ENCODE measurements at places on chromosomes 4 and X. TPM values are rescaled to one million over a fixed set of nuclear protein-coding genes. Genes with fewer than 3 reads are reported as not detected.

GRCh38 chrX:134537179-134537955 is 77.4 kb downstream of the HPRT1 start:
- H3K27ac ChIP-seq = no peak overlapping the region
- H3K36me3 ChIP-seq = no peaks in the 10 kb centered on the region
- DNase-seq = no peak
- no peaks in the 10 kb centered on the region for H3K27me3 ChIP-seq
- H3K4me1 ChIP-seq = no peaks in the 10 kb centered on the region

GRCh38 chr4:185598846-185599552 is 63.7 kb upstream of the PDLIM3 start:
- no peak overlapping the region for H3K27ac ChIP-seq
- H3K4me1 ChIP-seq = no peaks in the 10 kb centered on the region
- no peaks in the 10 kb centered on the region for H3K36me3 ChIP-seq
- no peak for DNase-seq

DNA sequence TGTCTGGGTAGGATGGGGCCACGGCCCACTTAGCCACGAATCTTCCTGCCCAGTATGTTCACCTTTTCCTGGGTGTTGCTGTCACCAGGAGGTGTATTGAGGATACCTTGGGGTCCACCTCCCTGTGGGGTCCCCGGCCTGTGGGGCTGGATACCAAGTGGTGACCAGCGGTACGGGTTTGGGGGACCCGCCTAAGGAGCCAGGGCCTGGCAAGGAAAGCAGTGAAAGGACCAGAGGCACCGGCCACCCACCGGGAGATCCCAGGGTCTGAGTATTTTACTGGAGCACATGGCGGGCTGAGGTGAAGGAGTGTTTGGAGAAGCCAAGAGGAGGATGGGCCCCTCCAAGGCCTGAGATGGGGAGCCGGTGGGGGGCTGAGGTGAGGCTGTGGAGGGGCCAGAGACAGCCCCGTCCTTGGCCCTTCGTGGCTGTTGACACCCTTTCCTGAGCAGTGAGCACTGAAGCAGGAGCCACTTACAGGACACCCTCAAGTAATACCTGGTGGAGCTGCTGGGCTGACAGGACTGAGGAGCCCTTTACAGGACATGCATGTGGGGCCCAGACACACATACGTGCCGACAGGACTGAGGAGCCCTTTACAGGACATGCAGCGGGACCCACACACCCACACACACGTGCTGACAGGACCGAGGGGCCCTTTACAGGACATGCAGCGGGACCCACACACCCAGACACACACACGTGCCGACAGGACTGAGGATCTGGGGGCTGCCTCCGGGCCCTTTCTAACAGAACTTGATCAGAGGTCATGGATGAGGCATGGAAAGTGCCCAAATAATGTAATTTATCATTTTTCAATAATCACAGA is 38.4 kb downstream of the TMEM271 start:
- no peaks in the 10 kb centered on the region for H3K4me1 ChIP-seq
- DNase-seq = no peak
- no peaks in the 10 kb centered on the region for H3K27me3 ChIP-seq
- no peak overlapping the region for H3K27ac ChIP-seq

- H3K4me3 ChIP-seq = no peak overlapping the region
- H3K27me3 ChIP-seq = no peaks in the 10 kb centered on the region
- no peak for DNase-seq
- peaks cover 5% of the 10 kb centered on the region for H3K36me3 ChIP-seq
- no peak overlapping the region for H3K27ac ChIP-seq
Measured at GRCh38 chr4:779555-779954, 46.4 kb downstream of the CPLX1 start.

Gene FGF5
- total RNA-seq = not detected

- H3K4me1 ChIP-seq = no peaks in the 10 kb centered on the region
- H3K4me3 ChIP-seq = no peak overlapping the region
- H3K27me3 ChIP-seq = no peaks in the 10 kb centered on the region
- H3K27ac ChIP-seq = no peak overlapping the region
Measured at GRCh38 chr4:157012781-157013180, 41.2 kb upstream of the PDGFC start.

GRCh38 chr4:76723373-76723772 is 174.6 kb downstream of the SOWAHB start:
- H3K27me3 ChIP-seq = no peaks in the 10 kb centered on the region
- no peaks in the 10 kb centered on the region for H3K36me3 ChIP-seq
- DNase-seq = no peak
- no peaks in the 10 kb centered on the region for H3K4me1 ChIP-seq
- H3K4me3 ChIP-seq = no peak overlapping the region
- no peak overlapping the region for H3K27ac ChIP-seq

Gene FATE1
- not detected for total RNA-seq

- no peak for DNase-seq
- H3K36me3 ChIP-seq = no peaks in the 10 kb centered on the region
- H3K4me1 ChIP-seq = peaks cover 45% of the 10 kb centered on the region
- no peaks in the 10 kb centered on the region for H3K27me3 ChIP-seq
Measured at GRCh38 chr4:80495865-80496264, 160.3 kb downstream of the CFAP299 start.

- no peaks in the 10 kb centered on the region for H3K36me3 ChIP-seq
- no peak for DNase-seq
- H3K27ac ChIP-seq = no peak overlapping the region
- H3K27me3 ChIP-seq = no peaks in the 10 kb centered on the region
Measured at GRCh38 chr4:40164459-40164858, 32.4 kb upstream of the RHOH start.

GRCh38 chr4:33715841-33716395 is 2528.4 kb downstream of the ARAP2 start:
- no peaks in the 10 kb centered on the region for H3K27me3 ChIP-seq
- H3K27ac ChIP-seq = no peak overlapping the region
- no peaks in the 10 kb centered on the region for H3K4me1 ChIP-seq
- DNase-seq = no peak
- H3K36me3 ChIP-seq = no peaks in the 10 kb centered on the region
- no peak overlapping the region for H3K4me3 ChIP-seq

DNA sequence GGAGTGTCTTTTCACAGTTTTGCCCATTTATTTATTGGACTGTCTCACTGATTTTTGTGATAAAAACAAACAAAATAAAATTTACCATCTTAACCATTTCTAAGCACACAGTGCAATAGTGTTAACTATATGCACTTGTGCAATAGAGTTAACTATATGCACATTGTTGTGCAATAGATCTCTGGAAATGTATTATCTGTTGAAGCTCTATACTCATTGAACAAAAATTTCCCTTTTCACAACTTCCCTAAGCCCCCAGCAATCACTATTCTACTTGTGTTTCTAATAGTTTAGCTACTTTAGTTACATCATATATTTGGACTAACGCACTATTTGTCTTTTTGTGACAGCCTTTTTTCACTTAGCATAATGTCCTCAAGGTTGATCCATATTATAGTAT is 59.7 kb upstream of the BEX4 start:
- H3K36me3 ChIP-seq = no peaks in the 10 kb centered on the region
- no peak overlapping the region for H3K4me3 ChIP-seq
- no peaks in the 10 kb centered on the region for H3K4me1 ChIP-seq

- no peaks in the 10 kb centered on the region for H3K36me3 ChIP-seq
- no peaks in the 10 kb centered on the region for H3K4me1 ChIP-seq
- H3K4me3 ChIP-seq = no peak overlapping the region
- no peak for DNase-seq
Measured at GRCh38 chr4:14165222-14165920, 537.8 kb upstream of the BOD1L1 start.

Gene GABRG1
- total RNA-seq = not detected

Gene KDM6A
- total RNA-seq = 55.6 TPM

- DNase-seq = no peak
- no peaks in the 10 kb centered on the region for H3K36me3 ChIP-seq
- no peaks in the 10 kb centered on the region for H3K27me3 ChIP-seq
- no peaks in the 10 kb centered on the region for H3K4me1 ChIP-seq
Measured at GRCh38 chr4:114385195-114385985, 213.2 kb upstream of the UGT8 start.

DNA sequence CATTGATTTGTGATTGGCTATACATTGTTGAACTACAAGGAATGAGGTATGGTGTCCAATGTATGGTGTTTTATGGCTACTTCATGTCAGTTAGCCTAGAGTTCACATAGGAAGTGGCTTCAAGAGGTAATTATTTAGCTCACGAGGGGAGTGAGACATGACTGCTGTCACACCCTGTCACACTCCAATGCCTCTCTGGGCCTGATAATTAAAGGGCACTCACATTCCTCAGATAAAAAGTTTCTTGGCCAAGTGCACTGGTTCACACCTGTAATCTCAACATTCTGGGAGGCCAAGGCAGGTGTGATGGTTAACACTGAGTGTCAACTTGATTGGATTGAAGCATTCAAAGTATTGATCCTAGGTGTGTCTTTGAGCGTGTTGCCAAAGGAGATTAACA is 65.0 kb upstream of the DDX60 start:
- no peaks in the 10 kb centered on the region for H3K27me3 ChIP-seq
- no peaks in the 10 kb centered on the region for H3K4me1 ChIP-seq
- no peak for DNase-seq
- no peak overlapping the region for H3K27ac ChIP-seq
- no peak overlapping the region for H3K4me3 ChIP-seq
- H3K36me3 ChIP-seq = no peaks in the 10 kb centered on the region

Gene SAGE1
- total RNA-seq = not detected

Gene CXXC4
- total RNA-seq = not detected

GRCh38 chr4:176262243-176262642 is 6.8 kb downstream of the ASB5 start:
- H3K27me3 ChIP-seq = no peaks in the 10 kb centered on the region
- no peak overlapping the region for H3K27ac ChIP-seq
- no peak for DNase-seq
- no peak overlapping the region for H3K4me3 ChIP-seq
- no peaks in the 10 kb centered on the region for H3K36me3 ChIP-seq

Gene CSAG3
- total RNA-seq = not detected

GRCh38 chrX:127726227-127726626 is 326.0 kb downstream of the ACTRT1 start:
- DNase-seq = no peak
- H3K36me3 ChIP-seq = no peaks in the 10 kb centered on the region
- H3K4me1 ChIP-seq = no peaks in the 10 kb centered on the region
- no peak overlapping the region for H3K4me3 ChIP-seq
- H3K27me3 ChIP-seq = no peaks in the 10 kb centered on the region

Gene ZAR1
- total RNA-seq = not detected

DNA sequence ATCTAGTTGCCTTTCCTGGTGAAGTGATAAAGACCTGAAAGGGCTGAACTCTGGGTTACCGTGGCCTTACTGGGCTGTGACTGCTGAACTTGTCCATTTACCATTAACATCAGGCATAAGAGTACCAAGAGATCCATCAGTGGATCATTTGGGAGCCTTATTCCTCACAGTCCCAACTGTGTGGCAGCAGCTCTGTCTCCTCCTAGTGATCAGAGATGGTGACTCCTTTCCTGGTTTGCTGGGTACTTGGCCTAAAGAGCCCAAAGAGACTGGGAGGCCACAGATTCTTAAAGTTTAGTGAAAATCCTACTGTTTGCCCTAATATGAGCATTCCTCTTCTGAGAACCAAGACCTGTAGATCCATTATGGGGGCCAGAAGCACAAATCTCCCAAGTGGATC is 56.3 kb upstream of the ATP6AP2 start:
- H3K27me3 ChIP-seq = no peaks in the 10 kb centered on the region
- H3K27ac ChIP-seq = no peak overlapping the region
- H3K4me1 ChIP-seq = no peaks in the 10 kb centered on the region
- no peak overlapping the region for H3K4me3 ChIP-seq

Gene ADH6
- not detected for total RNA-seq

Gene CRLF2
- 7.3 TPM for total RNA-seq

GRCh38 chr4:1574601-1575417 is 109.3 kb downstream of the FAM53A start:
- DNase-seq = no peak
- H3K27ac ChIP-seq = no peak overlapping the region
- peaks cover 5% of the 10 kb centered on the region for H3K4me1 ChIP-seq
- no peak overlapping the region for H3K4me3 ChIP-seq
- H3K36me3 ChIP-seq = no peaks in the 10 kb centered on the region
- H3K27me3 ChIP-seq = no peaks in the 10 kb centered on the region

GRCh38 chr4:182643801-182644682 is 273.1 kb downstream of the DCTD start:
- no peak overlapping the region for H3K4me3 ChIP-seq
- no peak overlapping the region for H3K27ac ChIP-seq
- H3K27me3 ChIP-seq = no peaks in the 10 kb centered on the region
- no peaks in the 10 kb centered on the region for H3K4me1 ChIP-seq

- no peak overlapping the region for H3K27ac ChIP-seq
- no peak overlapping the region for H3K4me3 ChIP-seq
- H3K4me1 ChIP-seq = no peaks in the 10 kb centered on the region
- no peaks in the 10 kb centered on the region for H3K36me3 ChIP-seq
Measured at GRCh38 chr4:182582245-182582644, 334.9 kb downstream of the DCTD start.

- DNase-seq = no peak
- no peaks in the 10 kb centered on the region for H3K36me3 ChIP-seq
- no peak overlapping the region for H3K27ac ChIP-seq
- H3K27me3 ChIP-seq = no peaks in the 10 kb centered on the region
- H3K4me3 ChIP-seq = no peak overlapping the region
Measured at GRCh38 chr4:53537606-53538005, 53.7 kb downstream of the LNX1 start.

GRCh38 chr4:92047209-92047875 is 256.4 kb upstream of the GRID2 start:
- DNase-seq = no peak
- no peaks in the 10 kb centered on the region for H3K36me3 ChIP-seq
- H3K27me3 ChIP-seq = no peaks in the 10 kb centered on the region
- H3K4me1 ChIP-seq = no peaks in the 10 kb centered on the region

Gene TMEM35A
- total RNA-seq = not detected

Gene ZNF81
- 11.0 TPM for total RNA-seq

DNA sequence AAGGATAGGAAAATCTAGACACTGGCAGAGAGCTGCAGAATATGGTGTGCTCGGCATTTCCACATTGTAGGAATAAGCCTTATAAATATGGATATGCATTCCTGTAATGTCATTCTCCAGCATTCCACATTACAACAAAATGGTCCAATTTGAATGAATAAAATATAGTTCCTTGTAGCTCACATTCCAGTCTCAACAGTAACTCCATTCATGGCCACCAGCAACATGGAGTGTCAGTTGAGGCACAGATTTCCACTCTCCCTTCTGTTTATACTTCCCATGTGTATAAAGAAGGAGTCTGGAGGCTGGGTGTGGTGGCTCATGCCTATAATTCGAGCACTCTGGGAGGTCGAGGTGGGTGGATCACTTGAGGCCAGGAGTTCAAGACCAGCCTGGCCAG is 84.5 kb downstream of the AASDH start:
- no peaks in the 10 kb centered on the region for H3K27me3 ChIP-seq
- no peak for DNase-seq
- H3K27ac ChIP-seq = no peak overlapping the region
- H3K4me1 ChIP-seq = no peaks in the 10 kb centered on the region
- H3K4me3 ChIP-seq = no peak overlapping the region

Gene VSIG4
- 0.89 TPM for total RNA-seq

Measured in naive thymus-derived CD4-positive, alpha-beta T cell (primary cell).